Fibroblast of gingiva (primary cell): ENCODE measurements at places on chromosomes 12 and 14.

DNA sequence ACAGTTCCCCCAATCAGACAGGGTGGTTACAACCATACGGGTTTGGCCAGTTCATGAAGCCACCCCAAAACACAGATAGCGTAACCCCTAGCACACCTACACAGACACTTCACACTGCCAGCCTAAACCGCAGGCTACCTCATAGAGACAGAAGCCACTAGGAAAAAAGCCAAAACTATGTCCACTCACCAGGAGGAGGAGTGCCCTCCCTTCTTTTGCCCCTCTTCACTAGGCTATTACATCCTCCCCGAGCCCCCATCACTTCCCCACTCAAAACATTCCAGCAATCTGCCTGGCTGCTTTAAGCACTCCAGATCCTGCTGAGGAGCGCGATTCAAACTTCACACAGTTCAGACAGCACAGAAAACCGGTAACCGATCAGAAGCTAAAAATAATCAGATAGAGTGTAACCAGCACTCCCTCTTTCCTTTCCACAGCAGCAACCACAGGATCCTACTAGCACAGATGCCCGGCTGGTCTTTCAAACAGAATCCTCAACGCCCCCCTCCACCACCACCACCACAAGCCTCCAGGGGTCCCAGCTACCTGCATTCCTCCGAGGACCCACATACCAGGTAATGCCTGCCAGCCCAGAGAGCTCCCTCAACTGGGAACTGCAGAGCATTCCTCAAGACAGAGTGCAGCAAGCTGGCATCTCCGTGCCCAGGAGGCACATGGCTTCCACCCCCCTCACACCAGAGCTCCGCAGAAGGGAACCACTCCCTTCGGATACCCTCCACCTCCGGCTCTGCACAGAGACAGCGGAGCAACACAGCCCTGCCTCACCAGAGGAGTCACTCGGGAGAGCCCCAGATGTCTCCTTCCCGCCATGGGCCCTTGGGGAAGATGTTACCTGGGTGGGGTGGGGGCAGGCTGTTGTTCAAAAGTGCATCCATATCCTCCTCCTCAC is 1.5 kb downstream of the CHD4 start:
- DNase-seq = peak; percentile 17

DNA sequence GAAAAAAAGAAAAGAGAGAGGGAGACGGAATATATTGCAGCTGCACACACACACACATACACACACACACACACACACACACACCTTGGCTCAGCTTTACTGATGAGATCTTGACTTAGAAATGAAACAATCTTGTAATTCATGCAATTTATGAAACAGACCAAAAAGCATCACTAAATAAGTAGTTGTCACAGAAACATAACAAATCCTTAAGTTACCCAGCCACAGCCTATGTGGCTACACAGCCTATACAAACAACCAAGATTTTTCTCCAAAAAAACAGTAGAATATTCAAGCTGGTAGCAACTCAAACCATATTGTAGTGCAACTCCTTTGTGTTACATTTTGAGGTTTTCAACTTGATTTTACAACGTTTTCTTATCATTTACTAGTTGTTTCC is 37.9 kb upstream of the GNG2 start:
- no peak for DNase-seq

DNA sequence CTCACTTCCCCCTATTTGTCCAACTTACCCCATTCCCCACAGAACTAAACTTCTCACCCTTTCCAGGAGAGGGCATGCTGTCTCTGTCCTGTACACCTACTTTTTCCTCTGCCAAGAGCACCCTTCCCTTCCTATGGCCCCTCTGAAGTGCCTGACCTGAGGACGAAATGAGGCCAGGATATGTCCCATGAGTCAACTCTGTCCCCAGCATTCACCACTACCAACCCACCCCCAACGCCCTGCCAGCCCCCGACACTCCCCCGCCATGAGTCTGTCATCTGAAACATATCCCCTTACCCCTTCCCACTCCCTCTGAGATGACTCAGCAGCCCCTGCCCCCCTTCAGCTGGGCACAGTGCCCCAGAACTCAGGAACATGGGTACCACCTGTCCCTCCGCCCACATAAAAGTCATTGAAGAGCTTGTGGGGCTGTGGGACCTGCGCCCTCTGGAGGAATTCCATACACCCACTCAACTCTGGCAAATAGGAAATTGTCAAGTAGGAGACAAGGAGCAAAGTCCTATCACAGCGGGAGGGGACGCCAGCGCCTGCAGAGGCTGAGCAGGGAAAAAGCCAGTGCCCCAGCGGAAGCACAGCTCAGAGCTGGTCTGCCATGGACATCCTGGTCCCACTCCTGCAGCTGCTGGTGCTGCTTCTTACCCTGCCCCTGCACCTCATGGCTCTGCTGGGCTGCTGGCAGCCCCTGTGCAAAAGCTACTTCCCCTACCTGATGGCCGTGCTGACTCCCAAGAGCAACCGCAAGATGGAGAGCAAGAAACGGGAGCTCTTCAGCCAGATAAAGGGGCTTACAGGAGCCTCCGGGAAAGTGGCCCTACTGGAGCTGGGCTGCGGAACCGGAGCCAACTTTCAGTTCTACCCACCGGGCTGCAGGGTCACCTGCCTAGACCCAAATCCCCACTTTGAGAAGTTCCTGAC is 26.3 kb downstream of the ITGA7 start:
- DNase-seq = peak; percentile 63

DNA sequence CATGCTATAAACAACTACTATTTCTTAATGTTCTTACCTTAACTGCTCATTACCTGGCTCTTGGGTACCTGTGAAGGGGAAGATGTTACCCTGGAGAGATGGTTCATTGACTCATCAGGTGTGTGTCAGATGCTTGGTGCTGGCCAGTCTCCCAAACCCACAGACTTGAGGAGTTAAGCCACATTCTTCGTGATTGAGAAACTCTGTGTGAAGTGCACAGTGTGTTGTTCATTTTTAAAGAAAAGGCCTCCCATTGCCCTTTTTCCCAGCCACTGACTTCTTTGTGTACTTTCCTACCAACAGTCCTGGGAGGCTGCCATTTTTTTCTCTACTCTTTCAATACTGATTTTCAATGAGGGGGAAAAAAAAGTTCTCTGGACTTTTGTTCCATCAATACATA is 3.2 kb downstream of the MGST1 start:
- peak; percentile 95 for DNase-seq

- DNase-seq = no peak
Observed at GRCh38 chr14:101193845-101194372, 290.4 kb upstream of the RTL1 start.

DNA sequence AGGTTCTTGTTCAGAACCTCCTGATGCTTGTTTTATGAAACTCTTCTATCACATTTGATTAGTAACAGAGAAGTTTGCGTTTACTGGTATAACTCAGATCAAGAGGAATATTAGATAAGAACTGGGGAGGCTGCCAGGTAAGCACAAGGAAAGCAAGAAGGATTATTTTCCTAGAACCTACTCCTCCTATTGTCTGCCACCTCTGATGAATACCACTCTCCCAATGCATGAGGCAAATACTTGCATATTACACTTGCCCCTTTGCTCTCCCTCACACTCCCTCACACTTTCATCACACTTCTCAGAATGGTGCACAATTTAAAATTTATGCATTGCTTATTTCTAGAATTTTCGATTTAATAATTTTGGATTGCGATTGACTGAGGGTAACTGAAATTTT is 43.6 kb downstream of the LIN7A start:
- DNase-seq = no peak

DNA sequence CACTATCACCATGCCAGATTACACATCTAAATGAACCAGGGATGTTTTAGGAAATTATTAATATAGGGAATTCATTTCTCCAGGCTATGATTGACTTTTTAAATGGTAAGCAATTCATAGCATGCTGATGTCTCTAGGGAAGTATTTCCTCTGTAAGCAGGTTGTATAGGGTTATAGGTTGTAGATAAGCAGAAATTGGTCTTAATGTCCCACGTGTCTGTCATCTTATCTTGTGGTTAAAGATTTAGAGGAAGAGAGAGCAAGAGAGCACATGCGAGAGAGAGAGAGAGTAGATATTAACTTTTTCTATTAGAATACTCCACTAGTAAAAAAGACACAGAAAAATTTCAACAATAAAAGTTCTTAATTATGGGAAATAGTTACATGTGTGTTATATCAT is 32.6 kb downstream of the TRHDE start:
- DNase-seq = no peak

DNA sequence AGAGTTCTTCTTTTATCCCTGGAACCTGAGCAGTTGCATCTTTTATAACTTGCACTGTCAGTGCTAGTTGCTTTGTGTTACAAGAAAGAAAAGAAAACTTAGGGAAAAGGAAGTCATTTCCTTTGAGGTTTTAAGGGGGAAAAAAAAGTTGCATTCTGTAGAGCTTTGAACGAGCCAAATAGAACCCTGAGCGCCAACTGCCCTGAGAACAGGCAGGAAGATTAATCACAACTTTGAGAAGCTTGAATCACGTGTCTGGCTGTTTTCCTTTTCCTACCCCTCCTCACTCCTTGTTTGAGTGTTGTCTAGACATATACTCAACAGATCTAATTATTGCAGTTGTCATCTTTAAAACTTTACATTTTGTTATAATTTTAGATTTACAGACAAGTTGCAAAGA is 12.5 kb downstream of the PCNX1 start:
- no peak for DNase-seq

- DNase-seq = no peak
Observed at GRCh38 chr14:98935921-98936320, 336.1 kb downstream of the BCL11B start.

DNA sequence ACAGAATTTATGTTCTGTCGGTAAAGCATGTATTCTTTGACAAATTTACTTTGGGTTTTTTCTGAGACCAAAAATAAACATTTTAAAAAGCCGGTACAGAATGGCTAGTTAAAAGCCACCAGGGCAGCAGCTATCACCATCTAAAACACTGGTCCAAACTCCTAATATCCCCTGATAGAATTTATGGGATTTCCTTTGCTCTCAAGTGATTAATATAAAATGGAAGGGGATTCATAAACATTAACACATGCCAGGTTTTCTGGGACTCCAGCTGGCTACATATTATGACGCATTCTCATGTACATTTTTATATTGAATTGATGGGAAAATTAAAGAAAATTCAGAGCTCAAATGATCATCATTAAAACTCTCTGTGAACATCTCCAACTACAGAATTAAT is 640.8 kb downstream of the C12orf50 start:
- DNase-seq = no peak

DNA sequence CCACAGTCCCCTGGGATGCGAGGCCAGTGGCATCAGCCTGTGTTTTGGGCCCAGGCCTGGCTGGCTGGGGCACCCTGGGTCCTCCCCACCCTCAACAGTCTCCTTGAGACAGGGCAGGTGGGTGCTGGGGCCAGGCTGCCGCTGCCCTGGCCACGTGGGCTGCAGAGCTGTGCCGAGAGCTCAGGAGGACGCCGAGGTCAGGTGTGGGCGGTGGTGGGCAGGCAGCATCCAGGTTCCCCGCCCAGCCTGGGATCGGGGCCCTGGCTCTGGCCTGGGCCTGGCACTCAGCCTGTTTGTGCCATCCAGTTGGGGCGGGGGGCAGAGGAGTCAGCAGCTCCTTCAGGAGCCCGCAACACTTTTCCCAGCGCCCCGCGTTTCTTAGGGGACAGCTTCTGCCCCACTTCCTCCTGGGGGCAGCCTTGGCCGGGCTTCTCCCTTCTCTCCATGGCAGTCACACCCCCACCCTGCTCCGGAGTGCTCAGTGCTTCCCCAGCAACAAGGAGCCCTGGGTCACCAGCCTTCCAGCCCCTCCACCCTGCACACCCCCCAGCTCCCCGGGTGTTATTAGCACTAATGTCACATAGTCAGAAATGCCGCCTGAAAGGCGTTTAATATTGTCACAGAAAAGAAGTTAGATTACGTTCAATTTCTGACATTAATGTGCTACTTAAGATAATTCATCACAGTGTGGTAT is 30.8 kb downstream of the KIF26A start:
- DNase-seq = no peak

GRCh38 chr12:87931812-87932211 is 97.4 kb downstream of the C12orf50 start:
- DNase-seq = peak; percentile 76

GRCh38 chr14:105857220-105857825 is 330.9 kb downstream of the TMEM121 start:
- no peak for DNase-seq

GRCh38 chr12:109760930-109761921 is 47.6 kb downstream of the FAM222A start:
- no peak for DNase-seq

- DNase-seq = peak; percentile 34
Observed at GRCh38 chr14:64465831-64466554, 694 bp downstream of the AKAP5 start.

DNA sequence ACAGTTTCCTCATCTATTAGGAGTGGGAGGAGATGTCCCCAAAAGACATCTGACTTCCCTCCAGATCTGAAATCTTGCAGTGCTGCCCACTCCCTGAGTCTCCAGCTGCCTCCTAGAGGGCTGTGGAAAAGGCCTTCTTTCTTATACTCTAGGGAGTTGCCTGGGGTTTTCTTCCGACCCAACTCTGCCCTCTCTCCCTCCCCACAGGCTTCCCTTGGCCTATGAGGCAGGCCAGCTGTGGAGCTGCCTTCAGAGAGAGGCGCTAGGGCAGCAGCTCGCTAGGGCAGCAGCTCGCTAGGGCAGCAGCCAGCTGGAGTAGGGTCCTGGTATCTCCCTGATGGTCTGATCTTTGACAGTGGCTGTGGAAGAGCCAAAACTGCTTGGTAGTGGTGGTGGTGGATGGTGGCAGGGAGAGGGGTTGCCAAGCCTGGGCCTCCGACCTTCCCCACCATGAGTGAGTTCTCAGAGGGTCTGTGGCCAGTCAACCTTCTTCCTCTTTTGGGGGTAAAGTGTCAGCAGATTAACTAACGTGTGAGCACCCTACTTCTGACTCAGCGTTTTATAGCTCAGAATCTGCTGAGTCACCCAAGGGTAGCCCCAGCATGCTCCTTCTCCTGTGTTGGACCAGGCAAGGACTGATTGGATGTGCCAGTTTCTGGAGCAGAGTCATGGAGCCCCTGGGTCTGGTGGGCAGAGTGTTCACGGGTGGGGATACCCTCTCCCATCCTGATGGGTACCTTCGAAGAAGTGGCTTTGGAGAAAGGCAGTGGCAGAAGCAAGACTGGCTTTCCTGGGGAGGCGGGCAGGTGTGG is 2.3 kb downstream of the SLC48A1 start:
- peak; percentile 61 for DNase-seq

- DNase-seq = no peak
Observed at GRCh38 chr12:115870510-115870909, 407.0 kb downstream of the MED13L start.

- DNase-seq = no peak
Observed at GRCh38 chr14:69861025-69861569, 18.1 kb upstream of the SMOC1 start.

DNA sequence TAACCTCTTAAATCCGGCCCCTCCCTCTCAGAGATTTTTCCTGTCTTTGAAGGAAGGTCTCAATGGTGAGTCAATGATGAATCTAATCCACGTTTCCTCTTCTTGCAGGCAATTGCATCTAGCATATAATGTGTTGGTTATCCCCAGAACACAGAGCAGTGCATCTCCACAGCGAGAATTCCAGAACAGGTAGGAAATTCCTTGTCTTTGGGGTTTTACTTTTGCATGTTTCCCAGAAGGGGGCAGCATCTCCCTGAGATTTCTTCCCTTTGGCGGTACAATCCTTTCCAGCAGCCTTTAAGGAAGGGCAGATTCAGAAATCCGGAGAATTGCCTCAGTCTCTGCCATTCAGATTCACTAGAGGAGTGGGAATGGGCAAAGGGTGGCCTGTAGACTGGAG is 128.0 kb downstream of the KCNA5 start:
- peak; percentile 30 for DNase-seq

- DNase-seq = no peak
Observed at GRCh38 chr12:55789171-55789570, 28.4 kb downstream of the SARNP start.

- no peak for DNase-seq
Observed at GRCh38 chr12:85310025-85310424, 30.0 kb downstream of the ALX1 start.
